ENCODE measurements at places on chromosomes 2 and 18.

- no peak for DNase-seq
Measured at GRCh38 chr2:173589604-173590275, 235.1 kb downstream of the CDCA7 start.

DNA sequence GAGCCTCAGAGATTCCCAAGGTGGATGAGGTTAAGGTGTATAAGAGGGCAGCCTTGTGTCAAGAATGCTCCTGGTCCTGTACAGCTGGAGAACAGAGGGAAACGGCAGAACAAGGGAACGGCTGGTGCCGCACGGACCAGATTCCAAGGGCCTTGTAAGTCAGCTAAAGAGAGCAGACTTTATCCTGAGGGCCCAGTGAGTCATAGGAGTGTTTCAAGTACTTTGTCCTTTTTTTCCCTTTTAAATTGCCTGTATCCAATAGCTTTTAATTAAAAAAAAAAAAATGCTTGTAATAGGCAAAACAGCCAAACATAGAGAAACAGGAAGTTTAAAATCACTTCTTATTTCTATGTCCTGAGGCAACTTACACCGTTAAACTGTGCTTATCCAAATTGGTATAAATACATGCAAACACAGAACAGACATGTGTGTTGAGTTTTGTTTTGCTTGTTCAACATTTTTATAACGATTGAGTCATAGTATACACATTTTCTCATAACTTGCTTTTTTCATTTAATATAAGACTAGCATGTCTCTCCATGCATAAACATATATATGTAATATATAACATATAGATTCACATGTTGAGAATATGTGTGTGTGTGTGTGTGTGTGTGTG, 42.1 kb upstream of the EVA1A start:
- no peak for DNase-seq

- DNase-seq, result no peak
Measured at GRCh38 chr2:149400997-149401396, 70.6 kb downstream of the LYPD6 start.

GRCh38 chr2:43388371-43388770, 162.0 kb upstream of the ZFP36L2 start:
- DNase-seq, result no peak

- DNase-seq, result no peak
Measured at GRCh38 chr2:218894880-218895157, 14.2 kb downstream of the WNT10A start.

DNA sequence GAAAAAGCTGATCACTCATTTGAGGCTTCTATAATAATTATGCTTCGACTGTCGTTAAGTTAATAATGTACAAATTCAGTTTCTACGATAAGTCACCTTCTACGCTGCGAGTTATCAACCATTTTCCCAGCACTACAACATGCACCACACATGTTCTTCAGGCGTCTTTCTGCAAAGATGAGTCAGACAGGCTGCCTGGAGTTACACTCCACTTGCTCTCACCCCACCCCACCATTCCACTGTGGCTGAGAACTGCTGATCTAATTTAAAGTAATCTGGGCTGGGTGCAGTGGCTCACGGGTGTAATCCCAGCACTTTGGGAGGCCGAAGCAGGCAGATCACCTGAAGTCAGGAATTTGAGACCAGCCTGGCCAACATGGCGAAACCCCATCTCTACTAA, 218.6 kb downstream of the DYM start:
- no peak for DNase-seq

GRCh38 chr2:159561786-159562185, 54.6 kb downstream of the BAZ2B start:
- DNase-seq, result no peak

DNA sequence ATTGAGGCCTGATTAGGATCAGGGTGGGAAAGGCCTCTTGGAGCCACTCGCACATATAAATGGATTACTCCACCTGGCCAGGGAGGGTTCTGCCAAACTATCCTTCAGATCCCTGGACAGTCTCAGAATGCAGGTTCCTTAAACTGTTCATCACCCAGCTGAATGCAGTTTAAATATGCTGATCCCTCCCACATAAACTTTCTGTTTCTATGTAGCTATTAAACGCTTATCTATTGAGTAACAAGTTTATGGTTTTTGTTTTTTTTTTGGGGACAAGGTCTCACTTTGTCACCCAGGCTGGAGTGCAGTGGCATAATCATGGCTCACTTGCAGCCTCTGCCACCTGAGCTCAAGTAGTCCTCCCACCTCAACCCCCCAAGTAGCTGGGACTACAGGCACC, 1.9 kb downstream of the CAD start:
- DNase-seq, result no peak

DNA sequence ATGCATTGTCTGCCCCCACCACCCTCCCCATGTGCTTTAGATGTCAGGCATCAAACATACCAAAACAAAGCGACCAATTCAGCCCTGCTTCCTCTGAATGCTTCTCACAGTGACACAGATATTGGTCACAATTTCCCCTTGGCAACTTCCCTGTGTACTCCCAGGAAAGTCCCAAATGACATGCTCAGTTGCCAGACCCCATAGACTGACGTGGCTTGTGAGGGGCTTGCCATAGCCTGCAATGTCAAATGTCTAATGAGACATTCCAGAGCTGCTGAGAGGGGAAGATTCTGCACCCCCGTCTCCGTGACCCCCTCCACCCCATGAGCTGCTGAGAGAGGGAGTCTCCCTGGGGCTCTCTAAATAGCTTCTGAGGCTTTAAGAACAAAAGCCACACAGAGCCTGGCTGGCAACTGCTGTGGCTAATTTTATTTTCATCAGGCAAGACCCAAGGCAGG, 47.3 kb downstream of the RFTN2 start:
- no peak for DNase-seq

GRCh38 chr2:19337202-19337601, 21.2 kb downstream of the OSR1 start:
- no peak for DNase-seq

- DNase-seq, result no peak
Measured at GRCh38 chr2:182608181-182608845, 107.7 kb upstream of the DNAJC10 start.

DNA sequence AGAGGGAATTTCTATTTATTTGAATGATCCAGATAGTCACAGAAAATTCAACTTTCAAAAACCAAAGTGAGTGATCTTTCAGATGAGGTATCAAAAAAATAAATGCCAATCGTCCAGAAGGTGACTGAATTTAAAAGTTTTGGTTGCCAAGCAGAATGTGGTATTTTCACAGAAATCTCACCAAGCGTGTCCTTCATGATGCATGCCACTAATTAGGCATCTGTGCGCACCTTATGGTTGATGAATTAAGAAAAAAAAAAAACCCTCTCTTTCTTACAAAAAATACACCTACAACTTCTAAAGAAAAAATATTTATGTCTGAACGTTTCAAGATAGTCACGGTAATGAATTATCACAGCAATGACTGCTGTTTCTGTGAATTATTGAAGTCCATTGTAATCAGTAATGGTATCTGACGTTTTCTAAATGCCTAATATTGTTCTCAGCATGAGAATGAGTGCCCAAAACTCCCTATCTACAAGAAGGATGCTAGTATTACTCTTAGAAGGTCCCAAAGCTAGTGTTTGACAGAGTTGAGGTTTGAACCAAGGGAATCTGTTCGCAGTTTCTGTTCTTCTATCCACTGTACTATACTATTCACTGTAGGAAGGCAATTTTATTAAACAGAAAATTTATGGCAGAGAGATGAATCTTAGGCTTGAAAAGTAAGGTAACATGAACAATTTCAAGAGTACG, 219.6 kb upstream of the NETO1 start:
- DNase-seq, result no peak

- DNase-seq, result no peak
Measured at GRCh38 chr2:159774370-159774990, 23.5 kb downstream of the CD302 start.

DNA sequence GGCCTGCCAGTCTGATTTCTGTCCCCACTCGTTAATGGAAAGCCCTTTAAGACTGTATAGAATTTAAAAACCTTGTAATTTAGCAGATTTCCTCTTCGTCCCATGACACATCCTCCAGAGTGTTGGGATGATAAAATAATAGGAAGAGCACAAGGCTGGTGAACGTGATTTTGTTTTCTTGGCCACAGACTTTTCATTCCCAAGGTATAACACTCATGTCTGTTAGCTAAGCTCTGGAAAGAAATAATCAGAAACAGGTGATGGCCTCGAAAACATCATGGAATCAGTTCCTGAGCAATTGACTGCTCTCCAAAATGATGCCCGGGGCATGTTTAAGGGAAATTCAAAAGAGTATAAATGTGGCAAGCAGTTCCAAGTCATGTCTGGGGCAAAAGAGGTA, 337.8 kb upstream of the TCF4 start:
- no peak for DNase-seq

DNA sequence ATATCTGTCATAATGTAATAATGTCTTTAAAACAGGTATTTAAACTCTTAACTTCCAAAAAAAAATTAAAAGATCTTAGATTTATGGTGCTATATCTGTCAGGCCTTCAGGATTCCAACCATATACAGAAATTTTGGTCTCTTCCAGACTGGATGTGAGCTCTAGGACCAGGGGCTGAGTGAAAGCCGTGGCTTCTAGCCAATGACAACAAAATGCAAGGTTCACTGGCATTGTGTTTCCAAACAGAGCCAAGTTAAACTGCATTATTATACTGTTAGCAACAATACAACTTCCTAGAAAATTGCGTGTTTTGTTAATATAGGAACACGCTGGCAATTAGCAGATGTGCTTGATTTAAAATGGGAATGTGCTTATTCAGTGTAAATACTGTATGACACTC, 809.8 kb upstream of the SOX11 start:
- no peak for DNase-seq

All from H7 (cell line).